ENCODE measurements at places on chromosomes 7 and 10.

DNA sequence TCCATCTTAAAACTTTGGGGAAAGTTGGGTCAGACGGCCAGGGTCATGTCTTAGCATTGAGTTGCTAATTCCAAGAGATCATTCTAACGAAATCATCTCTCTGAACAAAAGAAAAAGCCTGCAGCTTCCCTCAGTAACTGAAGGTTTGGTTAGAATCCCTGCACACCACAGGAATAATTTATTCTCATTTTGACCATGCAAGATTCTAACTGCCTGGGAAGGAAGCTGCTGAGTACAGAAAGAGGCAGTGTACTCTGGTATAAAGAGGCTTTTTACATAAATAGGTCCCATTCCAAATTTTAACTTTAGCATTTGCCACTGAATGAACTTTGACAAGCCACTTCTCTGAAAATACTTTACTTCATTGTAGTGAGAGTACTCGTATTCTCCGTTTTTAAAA is 76.9 kb upstream of the RSBN1L start:
- DNase-seq, result no peak

DNA sequence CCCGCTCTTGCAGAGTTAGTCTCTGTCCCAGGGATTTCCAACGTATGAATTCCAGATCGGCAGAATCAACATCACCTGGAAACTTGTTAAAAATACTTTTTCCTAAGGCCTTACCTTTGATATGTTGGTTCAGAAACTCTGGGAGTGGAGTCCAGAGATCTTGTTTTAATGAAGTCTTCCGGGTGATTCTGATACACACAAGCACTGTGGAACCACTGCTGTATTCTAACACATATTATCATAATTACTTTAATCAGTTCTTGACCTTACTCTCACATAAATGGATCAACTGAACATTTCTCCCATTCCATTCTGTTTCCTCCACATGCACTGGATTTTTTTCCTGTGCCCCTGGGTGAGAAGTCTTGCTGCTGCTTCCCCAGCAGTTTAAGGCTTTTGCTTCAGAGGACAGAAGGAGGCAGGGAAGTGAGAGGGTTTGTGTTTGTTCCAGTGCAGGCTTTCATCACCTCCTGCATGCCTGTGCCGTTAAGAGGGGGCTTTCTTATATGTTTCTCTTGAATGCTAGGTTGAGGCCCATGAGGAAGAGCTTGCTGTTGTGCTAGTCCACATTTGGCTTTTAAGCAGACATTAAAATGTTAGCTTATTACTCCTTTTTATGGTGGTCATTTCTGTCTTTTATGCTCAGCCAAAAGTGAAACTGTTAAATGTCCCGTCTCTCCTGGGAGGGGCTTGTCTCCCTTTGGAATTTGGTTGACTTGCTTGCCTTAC is 32.4 kb downstream of the CCSER2 start:
- DNase-seq, result no peak

GRCh38 chr7:80895056-80895455 is 23.8 kb downstream of the SEMA3C start:
- no peak for DNase-seq

DNA sequence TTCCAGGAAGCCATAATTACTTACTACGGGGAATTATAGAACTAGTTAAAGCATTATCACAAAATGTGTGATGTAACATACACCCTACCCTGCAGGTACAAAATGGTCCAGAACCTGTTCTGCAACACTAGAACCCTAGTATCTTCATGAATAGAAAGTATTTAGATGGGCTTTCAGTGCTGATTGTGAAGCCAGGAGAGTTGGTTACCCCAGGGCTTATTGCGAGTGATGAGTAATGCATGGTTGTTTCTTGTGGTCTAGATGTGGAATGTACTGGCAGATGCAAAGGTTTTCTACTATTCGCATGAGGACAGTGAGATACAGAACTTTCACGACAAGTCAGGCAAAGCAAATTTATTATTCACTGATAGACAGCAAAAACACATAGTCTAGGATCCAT is 33.6 kb upstream of the AGR3 start:
- no peak for DNase-seq

- no peak for DNase-seq
Observed at GRCh38 chr10:97065128-97065527, 120.6 kb downstream of the SLIT1 start.
